Endothelial cell (in vitro differentiated cells): ENCODE measurements at places on chromosomes 12 and 14.

DNA sequence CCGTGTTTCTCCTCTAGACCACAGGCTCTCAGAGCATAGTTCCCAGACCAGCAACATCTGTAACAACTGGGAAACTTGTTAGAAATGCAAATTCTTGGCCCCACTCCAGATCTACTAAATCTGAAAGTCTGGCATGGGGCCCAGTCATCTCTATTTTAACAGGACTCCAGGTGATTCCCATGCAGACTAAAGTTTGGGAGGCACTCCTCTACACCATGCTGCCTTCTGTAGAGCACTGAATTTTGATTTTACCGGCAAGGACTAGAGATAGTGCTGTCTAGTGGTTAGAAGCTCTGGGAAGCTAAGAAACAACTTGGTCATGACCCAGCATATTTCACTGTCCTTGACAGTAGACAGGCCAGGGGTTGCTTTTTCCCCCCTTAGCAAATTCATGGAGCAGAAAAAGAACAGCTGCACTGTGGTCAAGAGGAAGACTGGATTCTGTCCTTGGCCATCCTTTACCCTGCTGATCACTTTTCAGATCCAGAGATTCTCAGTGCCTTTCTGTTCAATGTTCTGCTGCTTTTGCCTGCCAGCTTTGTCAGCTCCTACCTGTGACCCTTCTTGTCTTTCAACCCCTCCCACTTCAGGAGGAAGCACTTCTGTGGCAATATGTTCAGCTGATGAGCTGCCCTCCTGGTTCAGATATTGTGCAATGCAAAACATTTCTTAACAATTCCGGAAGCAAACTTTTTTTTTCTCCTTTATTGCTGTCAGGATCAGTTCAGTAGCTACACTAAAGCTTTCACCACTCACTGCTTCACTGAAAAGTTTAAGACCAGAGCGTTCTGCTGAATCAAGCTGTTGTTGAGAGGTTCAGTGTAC, 133.8 kb upstream of the NUDT4 start:
- DNase-seq: no peak

- DNase-seq: no peak
These were observed at the start of gene SRGAP1 for GRCh38 chr12:63844391-63845341. Gene SRGAP1, plus strand, starts transcription at chr12:63844700. Its CDS starts 117 bp downstream, at chr12:63844817.

- no peak for DNase-seq
These were observed 4.8 kb downstream of the ARHGAP9 start for GRCh38 chr12:57474862-57475261.

GRCh38 chr12:43282106-43282505, 269.9 kb downstream of the ADAMTS20 start:
- no peak for DNase-seq

DNA sequence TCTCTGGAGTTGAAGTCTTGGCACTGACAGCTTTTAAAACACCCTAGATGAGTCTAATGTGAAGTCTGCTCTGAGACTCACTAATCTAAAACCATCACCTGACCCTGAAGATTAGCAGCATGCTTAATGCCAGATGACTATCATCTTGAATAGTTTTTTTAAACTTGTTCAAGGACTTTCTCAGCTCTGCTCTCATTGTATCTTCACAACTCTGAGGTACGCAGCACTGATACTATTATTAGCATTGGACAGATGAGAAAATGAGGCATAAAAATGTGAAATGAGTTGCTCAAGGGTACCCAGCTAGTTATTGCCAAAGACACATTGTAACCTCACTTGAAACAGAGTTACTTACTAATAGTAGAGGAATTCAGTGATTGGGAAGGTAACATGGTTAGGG, 4.8 kb downstream of the SLC38A1 start:
- no peak for DNase-seq

DNA sequence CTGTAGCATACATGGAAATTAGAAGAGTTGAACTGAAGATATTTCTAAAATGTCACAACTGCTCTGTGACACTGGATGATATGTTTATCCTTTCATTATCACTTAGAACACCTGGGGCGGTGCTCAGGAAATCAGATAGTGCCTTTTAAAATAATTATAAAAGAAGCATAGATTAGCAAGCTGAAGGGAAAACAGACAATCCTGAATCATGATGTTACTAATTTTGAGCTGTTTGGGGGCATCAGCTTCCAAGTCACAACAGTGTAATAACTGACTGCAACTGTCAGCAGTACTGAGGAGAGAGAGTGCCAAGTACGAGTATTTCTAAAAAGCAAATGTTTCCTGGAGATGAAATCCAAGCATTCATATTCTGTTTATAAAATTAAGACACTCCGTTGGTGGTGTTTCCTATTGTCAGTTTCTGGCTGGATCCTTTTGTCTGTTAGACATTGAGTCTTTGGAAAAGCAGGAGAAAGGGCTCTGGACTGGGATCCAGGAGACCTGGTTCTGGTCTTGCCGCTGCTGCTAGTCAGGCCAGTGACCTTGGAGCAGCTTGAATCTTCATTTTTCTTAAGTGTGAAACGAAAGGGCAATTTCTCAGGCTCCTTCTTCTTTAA, 380.1 kb downstream of the EGLN3 start:
- DNase-seq: no peak

DNA sequence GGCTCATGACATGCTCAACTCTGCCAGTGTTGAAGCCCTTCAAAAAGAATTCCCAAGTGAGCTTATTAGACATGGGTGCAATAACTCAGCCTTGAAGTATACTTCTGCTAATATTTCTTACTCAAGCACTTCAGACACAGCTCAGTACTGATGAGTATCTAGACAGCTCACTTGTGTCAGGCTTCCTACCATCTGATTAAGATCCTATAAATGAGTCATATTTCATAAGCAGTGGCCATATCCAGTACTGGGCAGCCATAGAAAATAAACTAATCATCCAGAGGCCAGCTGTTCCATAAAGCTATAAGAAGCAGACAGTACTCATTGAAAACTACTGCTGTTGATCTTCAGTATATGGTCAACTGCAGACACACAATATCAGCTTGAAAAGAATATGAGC, 12.9 kb downstream of the FSCB start:
- no peak for DNase-seq

GRCh38 chr12:76739896-76740295, 24.0 kb upstream of the ZDHHC17 start:
- no peak for DNase-seq

GRCh38 chr14:50835280-50835679, 4.3 kb upstream of the NIN start:
- no peak for DNase-seq

DNA sequence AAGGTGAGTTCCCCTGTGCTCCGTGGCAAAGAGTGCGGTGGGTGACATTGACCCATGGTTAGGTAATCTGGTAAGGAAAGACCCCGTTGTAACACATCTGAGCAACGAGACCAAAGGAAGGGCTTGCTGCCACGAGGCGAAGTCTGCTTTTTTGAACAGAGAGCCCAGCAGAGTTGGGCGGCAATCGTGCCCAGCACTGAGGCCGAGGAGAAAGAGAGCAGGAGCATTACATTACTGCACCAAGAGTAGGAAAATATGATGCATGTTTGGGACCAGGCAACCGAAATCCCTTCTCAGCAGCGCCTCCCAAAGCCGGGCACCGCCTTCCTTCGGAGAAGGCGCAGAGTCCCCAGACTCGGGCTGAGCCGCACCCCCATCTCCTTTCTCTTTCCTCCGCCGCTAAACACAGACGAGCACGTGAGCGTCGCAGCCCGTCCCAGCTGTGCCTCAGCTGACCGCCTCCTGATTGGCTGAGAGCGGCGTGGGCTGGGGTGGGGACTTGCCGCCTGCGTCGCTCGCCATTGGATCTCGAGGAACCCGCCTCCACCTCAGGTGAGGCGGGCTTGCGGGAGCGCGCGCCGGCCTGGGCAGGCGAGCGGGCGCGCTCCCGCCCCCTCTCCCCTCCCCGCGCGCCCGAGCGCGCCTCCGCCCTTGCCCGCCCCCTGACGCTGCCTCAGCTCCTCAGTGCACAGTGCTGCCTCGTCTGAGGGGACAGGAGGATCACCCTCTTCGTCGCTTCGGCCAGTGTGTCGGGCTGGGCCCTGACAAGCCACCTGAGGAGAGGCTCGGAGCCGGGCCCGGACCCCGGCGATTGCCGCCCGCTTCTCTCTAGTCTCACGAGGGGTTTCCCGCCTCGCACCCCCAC, at the start of gene HIF1A:
Gene HIF1A, plus strand, starts transcription at position 684 of the 865 bp plus-strand sequence. CDS start 292 bp downstream, outside the sequence.
- peak; percentile 92 for DNase-seq
